ENCODE measurements at places on chromosomes 5 and 9.

DNA sequence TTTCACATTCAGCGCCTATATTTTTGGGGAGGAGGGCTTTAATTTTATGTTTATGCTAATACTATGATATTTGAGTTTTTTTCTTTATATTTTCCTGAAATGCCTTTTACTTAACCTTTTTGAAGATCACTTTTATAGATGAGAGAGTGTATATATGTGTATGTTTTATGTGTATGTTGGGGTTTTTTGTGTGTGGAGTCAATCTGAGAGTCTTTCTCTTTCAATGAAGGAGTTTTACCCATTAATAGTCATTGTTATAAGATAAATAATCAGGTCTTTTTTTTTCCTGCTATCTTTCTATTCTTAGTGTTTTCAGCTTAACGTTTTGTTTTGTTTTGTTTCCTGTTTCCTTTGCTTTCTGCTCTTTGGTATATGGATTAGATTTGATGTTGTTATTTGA lies 112.2 kb downstream of the TEX10 start:
- no peak for DNase-seq

DNA sequence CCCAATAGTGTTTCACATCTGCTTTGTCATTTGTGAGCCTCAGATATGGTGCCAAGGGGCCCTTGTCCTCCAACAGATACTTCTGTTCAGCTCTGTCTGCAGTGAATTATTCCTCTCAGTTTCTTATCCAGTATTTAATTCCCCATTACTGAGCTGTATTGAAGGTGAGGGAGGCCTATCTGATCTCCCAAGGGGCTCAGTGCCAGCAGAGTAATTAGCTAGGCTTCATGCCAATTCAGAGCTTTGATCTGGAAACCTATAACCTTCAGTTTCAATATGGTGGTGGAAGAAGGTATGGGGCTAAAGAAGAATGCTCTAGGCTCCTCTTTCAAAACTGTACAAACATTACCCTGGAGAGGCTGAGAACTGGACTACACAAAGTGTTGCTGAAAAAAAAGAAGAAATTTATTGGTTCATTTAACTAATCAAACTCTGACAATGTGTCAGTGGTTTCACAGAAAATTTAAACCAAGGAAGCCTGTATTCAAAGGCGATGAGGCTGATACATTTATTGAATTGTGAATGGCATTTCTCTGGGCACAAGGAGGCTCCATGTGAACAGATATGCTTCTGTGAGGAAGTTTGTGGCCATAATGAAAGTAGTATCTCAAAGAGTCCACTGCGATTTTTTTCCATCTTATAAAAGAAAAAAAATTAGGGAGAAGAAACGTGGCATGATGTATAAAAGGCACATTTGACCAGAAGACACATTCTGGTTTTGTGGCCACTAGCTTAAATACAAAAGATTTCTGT lies 397.8 kb downstream of the TLE4 start:
- DNase-seq: no peak

GRCh38 chr5:127351418-127351817 lies 60.8 kb downstream of the MEGF10 start:
- DNase-seq: no peak

DNA sequence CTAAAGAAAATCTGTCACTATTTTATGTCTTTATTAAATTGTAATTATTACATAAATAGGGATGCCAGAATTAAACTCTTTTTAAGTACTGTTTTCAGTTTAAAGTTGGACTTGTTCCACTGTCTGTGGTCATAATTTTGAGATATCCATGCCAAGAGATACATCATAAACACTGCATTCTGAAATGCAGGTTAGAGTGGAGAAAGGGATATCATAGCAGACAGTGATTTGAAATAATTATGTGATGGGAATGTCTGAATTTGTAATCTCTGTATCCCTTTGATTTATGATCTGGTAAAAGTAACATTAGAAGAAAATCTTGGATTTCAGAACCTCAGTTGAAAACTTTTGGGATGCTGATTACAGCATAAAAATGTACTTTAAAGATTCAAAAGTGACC lies 222.1 kb downstream of the GOLPH3 start:
- DNase-seq: no peak
